ENCODE measurements at places on chromosomes 3 and 15. TPM values are rescaled to one million over a fixed set of nuclear protein-coding genes. Genes with fewer than 3 reads are reported as not detected.

DNA sequence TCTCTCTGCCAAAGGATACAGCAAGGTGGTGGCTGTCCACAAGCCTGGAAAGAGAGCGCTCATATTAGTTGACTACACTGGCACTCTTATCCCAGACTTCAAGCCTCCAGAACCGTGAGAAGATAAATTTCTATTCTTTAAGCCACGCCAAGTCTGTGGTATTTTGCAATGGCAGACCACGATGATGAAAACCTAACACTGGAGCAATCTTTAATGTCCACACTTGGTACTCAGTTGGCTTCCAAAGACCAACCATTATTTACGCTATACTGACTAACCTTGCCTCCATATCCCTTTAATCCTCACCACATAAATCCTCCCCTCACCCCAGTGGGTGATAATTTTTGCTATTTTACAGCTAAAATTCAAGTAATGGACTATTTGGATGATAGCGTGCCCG is 16.9 kb upstream of the LACTB start:
- no peaks in the 10 kb centered on the region for H3K27me3 ChIP-seq
- H3K4me1 ChIP-seq, result no peaks in the 10 kb centered on the region
- no peaks in the 10 kb centered on the region for H3K36me3 ChIP-seq
- DNase-seq, result no peak

GRCh38 chr15:41476416-41477048 is 17.1 kb upstream of the ITPKA start:
- DNase-seq, result no peak
- H3K27me3 ChIP-seq, result no peaks in the 10 kb centered on the region
- H3K27ac ChIP-seq, result no peak overlapping the region
- H3K4me1 ChIP-seq, result no peaks in the 10 kb centered on the region
- peaks cover 6% of the 10 kb centered on the region for H3K36me3 ChIP-seq

DNA sequence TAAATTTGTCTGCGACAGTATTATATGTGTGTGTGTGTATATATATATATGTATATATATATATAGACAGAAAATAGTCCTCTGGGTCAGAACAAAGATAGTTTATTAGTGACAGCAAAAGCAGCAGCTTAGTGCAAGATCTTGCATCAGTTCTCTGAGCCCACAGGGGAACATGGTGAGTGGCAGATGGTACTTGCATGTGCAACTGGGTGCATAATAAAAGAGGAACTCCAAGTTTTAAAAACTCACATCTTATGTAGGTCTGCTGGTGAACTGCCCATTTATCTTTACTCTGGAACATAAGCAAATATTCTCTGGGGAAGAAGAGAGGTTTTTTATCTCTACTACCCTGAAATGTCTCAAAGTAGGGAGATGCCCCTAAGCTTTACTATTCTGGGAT is 276.4 kb downstream of the POLQ start:
- H3K27me3 ChIP-seq, result no peaks in the 10 kb centered on the region

DNA sequence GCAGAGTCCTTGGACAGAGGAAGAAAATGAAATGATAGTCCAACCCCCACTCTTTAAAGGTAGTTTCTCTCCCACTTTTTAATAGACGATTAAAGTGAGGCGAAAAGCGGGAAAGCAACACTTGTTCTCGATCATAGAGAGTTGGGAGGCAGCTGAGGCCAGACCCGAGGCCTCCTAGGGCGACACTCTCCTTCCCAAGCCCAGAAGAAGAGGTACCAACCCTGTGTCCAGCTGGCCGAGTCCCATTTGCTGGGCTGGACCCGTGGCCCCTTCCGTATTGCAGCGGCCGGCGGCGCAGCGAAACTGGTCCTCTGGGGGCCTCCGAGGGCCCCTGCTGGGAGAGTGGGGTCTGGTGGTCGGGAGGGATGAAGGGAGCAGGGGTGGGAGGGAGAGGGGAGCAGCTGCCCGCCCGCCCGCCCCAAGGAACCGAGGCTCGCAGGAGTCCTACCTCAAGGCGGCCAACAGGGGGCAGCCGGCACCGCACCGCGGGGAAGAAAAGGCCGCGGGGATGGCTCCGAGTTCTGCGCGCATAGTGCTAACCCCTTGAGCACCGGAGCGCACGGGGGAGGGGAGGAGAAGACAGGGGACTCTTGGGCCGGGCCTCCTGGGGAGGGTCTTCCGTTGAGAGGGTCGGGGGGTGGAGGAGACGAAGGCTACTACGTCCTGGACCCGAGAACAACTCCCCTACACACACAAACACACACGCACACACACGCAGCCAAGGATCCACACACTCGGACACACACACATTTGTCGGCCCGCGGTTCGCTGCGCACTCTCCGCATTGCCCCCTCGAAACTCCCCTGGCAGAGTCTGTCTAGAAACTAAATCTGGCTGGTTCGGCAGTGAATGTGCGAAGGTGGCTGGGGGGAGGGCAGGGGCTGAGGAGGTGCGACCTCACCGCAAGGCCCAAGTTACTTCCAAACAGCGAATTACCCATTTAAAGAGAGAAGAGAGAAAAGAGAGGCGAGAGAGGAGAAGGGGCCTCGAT is 2.0 kb downstream of the WNT5A start:
- DNase-seq, result peak; percentile 57
- H3K27me3 ChIP-seq, result peaks cover 10% of the 10 kb centered on the region
- no peaks in the 10 kb centered on the region for H3K36me3 ChIP-seq
- H3K4me1 ChIP-seq, result no peaks in the 10 kb centered on the region
- H3K27ac ChIP-seq, result peak overlapping the region; percentile 62

- no peak overlapping the region for H3K27ac ChIP-seq
- DNase-seq, result no peak
- no peak overlapping the region for H3K4me3 ChIP-seq
- no peaks in the 10 kb centered on the region for H3K36me3 ChIP-seq
- no peaks in the 10 kb centered on the region for H3K27me3 ChIP-seq
- no peaks in the 10 kb centered on the region for H3K4me1 ChIP-seq
Observed at GRCh38 chr3:185402561-185402960, 39.6 kb downstream of the MAP3K13 start.

DNA sequence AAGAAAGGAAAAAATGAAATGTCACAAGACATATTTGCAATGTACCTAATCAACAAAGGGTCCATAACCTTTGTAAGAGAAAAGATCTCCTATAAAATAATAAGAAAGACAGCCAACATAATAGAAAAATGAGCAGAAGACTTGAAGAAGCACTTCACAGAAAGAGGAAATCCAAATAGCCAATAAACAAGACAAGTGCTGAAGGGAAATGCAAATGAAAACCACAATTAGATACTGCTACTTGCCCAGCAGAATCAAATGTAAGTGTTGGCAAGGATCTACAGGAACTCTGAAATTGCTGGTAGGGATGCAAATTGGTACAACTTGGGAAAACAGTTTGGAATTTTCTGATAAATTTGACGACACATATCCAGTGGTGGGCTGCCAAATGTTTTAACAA is 15.1 kb upstream of the TOPAZ1 start:
- H3K36me3 ChIP-seq, result no peaks in the 10 kb centered on the region
- no peaks in the 10 kb centered on the region for H3K27me3 ChIP-seq
- H3K4me3 ChIP-seq, result no peak overlapping the region
- H3K4me1 ChIP-seq, result no peaks in the 10 kb centered on the region

DNA sequence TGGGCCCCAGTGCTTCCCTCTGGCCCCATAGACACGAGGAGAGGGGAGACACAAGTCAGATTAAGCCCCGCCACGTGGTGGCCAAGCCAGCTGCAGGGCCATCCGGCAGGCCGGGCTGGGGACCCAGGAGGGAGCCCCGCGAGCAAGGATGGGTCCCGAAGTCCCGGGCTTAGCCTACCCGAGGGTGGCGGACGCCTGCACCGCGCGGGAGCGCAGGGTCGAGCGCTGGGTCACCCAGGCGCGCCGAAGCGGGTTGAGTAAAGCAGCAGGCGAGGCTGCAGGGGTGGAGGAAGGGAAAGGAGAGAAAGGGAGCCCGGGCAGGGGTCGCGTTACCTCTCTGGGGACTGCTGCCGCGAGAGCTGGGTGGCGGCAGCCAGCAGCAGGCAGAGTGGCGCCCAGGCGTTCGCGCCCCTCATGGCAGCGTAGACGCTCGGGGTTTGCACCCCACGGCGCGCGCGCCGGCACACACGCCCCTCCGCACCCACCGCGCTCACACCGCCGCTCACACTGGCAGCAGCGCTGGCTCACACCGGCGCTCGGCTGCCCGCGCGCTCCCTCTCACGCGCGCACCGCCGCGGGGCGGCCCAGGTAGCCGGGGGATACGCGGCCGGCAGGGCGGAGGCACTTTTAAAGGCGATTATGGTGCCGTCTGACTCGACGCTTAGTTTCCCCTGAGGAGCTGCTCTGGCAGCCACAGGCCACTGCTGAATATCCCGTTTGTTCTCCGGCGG is at the start of gene PCOLCE2:
Gene PCOLCE2, minus strand, starts transcription at position 603 of the 731 bp plus-strand sequence. Its CDS starts 187 bp downstream, at position 416.
- no peaks in the 10 kb centered on the region for H3K36me3 ChIP-seq
- peak within 1 kb of the TSS; percentile 64 for H3K27ac ChIP-seq
- no peak for DNase-seq
- H3K27me3 ChIP-seq, result no peaks in the 10 kb centered on the region
- peak within 1 kb of the TSS; percentile 33 for H3K4me3 ChIP-seq

DNA sequence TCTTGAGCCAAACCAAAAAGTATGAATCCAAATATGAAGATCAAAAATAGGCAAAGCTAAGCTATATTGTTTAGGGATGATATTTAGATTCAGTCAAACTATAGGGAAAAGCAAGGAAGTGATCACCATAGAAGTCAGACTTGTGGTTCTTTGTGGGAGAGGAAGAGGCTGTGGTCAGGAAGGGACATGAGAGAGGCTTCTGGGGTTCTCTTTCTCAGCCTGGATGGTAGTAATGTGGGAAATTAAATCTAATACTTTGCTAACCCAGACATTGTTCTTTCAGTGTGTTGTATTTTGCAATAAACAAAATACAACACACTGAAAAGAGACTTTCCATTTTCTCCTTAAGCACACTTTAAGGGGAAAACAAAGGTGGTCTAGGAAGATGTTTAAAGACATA is 3.1 kb downstream of the CX3CR1 start:
- H3K4me3 ChIP-seq, result no peak overlapping the region
- peaks cover 3% of the 10 kb centered on the region for H3K27me3 ChIP-seq
- DNase-seq, result no peak

GRCh38 chr3:12947504-12948369 is 106.4 kb upstream of the RPL32 start:
- peaks cover 3% of the 10 kb centered on the region for H3K4me1 ChIP-seq
- DNase-seq, result peak; percentile 64
- no peaks in the 10 kb centered on the region for H3K27me3 ChIP-seq
- H3K27ac ChIP-seq, result no peak overlapping the region

GRCh38 chr3:44359146-44359751 is 20.7 kb downstream of the TCAIM start:
- no peaks in the 10 kb centered on the region for H3K36me3 ChIP-seq
- H3K4me1 ChIP-seq, result no peaks in the 10 kb centered on the region
- DNase-seq, result no peak

GRCh38 chr15:89656116-89656815 is 999 bp upstream of the KIF7 start:
- no peak overlapping the region for H3K4me3 ChIP-seq
- H3K27ac ChIP-seq, result no peak overlapping the region
- no peaks in the 10 kb centered on the region for H3K4me1 ChIP-seq
- no peaks in the 10 kb centered on the region for H3K36me3 ChIP-seq
- H3K27me3 ChIP-seq, result no peaks in the 10 kb centered on the region

DNA sequence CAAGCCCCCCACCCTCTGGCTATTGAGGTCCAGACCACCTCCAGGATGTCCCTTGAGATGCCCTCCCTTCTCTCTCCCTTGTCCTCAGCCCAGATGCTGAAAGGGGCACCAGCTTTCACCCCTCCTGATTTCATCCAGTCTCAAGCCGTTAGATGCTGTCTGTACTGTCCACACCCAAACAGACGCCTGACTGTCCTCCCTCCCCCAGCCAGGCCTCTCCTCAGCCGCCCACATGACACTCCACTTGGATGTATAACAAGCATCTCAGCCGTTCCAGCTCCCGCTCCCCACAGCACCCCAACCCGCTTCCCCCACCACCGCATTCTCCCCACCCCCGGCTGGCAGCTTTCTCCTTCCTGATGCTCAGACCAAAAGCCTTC is 25.0 kb upstream of the CYP11A1 start:
- H3K4me1 ChIP-seq, result no peaks in the 10 kb centered on the region
- H3K4me3 ChIP-seq, result no peak overlapping the region
- no peaks in the 10 kb centered on the region for H3K36me3 ChIP-seq
- H3K27me3 ChIP-seq, result no peaks in the 10 kb centered on the region
- no peak for DNase-seq
- H3K27ac ChIP-seq, result no peak overlapping the region

GRCh38 chr15:57158589-57158988 is 217.7 kb upstream of the CGNL1 start:
- H3K27ac ChIP-seq, result no peak overlapping the region
- H3K27me3 ChIP-seq, result no peaks in the 10 kb centered on the region
- no peak for DNase-seq
- H3K4me3 ChIP-seq, result no peak overlapping the region
- no peaks in the 10 kb centered on the region for H3K4me1 ChIP-seq
- H3K36me3 ChIP-seq, result no peaks in the 10 kb centered on the region

GRCh38 chr15:90062973-90063769 is 39.1 kb downstream of the IDH2 start:
- H3K27ac ChIP-seq, result peak overlapping the region; percentile 73
- H3K27me3 ChIP-seq, result no peaks in the 10 kb centered on the region
- H3K4me1 ChIP-seq, result peaks cover 18% of the 10 kb centered on the region
- DNase-seq, result no peak
- no peaks in the 10 kb centered on the region for H3K36me3 ChIP-seq

DNA sequence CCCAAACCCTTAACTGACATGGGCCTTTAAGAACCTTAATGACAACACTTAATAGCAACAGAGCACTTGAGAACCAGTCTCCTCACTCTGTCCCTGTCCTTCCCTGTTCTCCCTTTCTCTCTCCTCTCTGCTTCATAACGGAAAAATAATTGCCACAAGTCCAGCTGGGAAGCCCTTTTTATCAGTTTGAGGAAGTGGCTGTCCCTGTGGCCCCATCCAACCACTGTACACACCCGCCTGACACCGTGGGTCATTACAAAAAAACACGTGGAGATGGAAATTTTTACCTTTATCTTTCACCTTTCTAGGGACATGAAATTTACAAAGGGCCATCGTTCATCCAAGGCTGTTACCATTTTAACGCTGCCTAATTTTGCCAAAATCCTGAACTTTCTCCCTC is 49.9 kb downstream of the PGPEP1L start:
- no peak overlapping the region for H3K4me3 ChIP-seq
- no peak for DNase-seq
- no peak overlapping the region for H3K27ac ChIP-seq
- H3K36me3 ChIP-seq, result peaks cover 6% of the 10 kb centered on the region
- no peaks in the 10 kb centered on the region for H3K27me3 ChIP-seq

The PP2D1 gene
- 0.97 TPM for total RNA-seq

The DNAH12 gene
- total RNA-seq, result 1.8 TPM

The SACM1L gene
- 56.6 TPM for total RNA-seq

The ITPKA gene
- 0.23 TPM for total RNA-seq

The FBXW12 gene
- not detected for total RNA-seq

The CP gene
- total RNA-seq, result 15.2 TPM

The FETUB gene
- total RNA-seq, result not detected

The TMEM108 gene
- total RNA-seq, result 8.1 TPM

The ABI3BP gene
- total RNA-seq, result 16.6 TPM

The HACL1 gene
- total RNA-seq, result 27.9 TPM

Data from prostate gland (tissue), 2 donors.